ENCODE measurements at places on chromosomes 12 and 14.

DNA sequence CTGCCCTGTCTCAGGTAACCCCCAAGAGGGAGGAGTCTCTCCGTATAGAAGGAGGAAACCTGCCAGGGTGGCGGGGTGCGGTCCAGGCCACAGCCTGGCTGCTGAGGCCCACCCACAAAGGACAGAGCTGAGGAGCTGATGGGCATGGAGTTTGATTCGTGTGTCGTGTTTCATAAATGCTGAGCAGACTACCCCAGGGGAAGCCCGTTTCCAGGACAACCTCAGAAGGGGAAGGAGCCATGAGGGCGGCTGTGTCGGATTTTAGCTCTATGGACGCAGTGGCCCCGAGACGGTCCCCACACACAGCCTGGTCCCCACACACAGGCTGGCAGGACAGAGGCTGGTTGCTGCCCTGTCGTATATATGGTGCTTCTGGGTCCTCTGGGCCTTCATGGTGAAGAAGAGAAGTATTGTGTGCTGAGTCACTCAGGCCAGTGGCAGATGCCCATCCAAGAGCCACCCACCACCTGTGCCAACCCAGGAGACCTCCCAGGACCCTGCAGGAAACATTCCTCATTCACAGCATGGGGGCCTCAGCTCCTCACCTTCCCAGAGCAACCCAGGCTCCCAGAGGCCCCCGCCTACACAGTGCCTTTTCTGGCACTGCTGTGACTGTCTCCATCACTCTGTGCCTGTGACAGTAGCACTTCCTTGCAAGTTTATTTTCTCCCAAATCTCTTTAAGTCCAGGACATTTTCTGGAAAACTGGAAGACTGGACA, 63.1 kb upstream of the RIN3 start:
- no peak for DNase-seq

GRCh38 chr12:5473076-5473782, 41.3 kb downstream of the NTF3 start:
- no peak for DNase-seq

GRCh38 chr14:93126111-93126510, 10.4 kb upstream of the ITPK1 start:
- no peak for DNase-seq

DNA sequence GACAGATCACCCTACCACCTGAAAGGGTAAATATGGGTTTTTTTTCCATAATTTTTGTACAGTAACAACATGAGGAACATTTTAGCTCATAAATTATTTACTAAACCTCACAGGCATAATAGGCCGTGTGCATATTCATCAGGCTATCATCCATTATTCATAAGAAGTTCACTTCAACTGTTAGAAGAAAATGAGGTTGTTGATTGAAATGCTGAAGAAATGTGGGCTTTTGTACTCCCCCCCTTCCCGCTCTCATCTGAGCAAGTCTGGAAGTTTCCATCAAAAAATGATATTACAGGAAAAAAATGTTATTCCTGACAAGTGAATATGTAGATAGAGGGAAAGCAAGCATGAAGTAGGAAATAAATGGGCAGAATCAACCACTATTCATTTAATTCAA, 7.9 kb upstream of the POU6F1 start:
- no peak for DNase-seq

DNA sequence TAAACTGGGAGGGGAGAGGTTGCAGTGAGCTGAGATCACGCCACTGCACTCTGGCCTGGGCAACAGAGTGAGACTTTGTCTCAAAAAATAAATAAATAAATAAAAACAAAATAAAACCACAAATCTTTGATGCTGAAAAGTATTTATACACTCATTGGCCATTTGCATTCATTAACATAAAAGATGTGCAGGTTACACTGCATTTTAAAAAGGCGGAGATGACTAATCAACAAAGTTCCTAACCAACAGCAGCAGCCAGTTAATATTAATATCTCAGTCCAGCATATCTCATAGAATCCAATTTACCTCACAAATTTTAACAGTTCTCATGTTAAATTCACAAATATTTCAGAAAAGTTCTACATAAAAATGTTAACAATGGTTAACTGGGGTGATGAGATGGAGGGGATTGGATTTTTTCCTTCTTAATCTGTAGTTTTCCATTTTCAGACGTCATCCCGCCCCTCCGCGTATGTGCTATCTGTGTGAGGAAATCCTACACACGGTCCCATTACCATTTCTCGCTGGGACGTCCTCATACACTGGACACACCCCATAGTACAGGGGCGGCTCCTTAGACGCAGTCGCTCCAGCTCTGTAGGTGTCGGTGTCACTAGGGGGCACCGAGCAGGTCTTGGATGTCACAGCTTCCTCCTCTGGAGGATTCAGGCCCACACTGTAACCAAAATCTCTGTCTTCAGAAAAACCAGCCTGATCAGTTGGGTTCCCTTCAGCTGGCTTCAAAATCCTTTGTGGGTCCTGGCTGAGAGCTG, 7.3 kb downstream of the ANKLE2 start:
- no peak for DNase-seq

DNA sequence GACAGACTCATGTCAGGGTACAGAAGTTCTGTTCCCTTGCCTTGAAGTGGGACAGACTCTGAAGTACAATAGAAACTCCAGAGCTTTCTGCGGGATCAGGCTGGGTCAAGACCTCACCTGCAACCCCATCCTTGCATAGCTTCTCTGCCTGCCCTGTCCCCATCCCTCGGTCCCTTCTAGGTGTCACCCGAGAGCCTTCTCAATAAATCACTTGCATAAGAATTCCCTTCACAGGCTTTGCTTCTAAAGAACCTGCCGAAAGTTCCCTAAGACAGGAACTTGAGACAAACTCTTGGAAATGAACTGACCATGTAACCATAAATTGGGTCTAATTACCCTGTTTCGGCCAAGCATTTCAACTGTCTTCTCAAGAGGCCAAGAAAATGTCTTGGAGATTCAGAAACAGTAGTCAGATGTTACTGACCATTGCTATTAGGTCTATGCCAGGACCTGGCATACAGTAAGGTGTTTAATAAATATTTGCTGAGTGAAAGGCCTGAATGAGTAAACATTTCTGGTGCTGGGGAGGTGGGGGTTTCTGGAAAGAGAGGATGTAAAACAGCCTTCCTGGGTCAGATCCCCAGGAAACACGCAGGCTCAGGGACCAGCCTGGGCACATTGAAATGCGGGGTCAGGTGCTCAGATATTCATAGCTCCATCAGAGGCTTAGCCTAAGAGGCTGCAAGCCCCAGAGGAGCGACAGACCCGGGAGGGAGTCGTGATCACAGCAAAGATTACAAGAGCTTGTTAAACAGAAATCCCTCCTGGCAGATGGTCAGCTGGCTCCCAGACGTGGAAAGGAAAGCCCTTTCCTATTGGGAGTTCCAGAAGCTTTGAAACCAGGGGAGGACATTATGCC, 226.2 kb upstream of the LHX5 start:
- peak; percentile 9 for DNase-seq

GRCh38 chr12:115163710-115164109, 479.7 kb upstream of the TBX3 start:
- no peak for DNase-seq
